ENCODE measurements at places on chromosomes 5 and 9. TPM values are rescaled to one million over a fixed set of nuclear protein-coding genes. Genes with fewer than 3 reads are reported as not detected.

DNA sequence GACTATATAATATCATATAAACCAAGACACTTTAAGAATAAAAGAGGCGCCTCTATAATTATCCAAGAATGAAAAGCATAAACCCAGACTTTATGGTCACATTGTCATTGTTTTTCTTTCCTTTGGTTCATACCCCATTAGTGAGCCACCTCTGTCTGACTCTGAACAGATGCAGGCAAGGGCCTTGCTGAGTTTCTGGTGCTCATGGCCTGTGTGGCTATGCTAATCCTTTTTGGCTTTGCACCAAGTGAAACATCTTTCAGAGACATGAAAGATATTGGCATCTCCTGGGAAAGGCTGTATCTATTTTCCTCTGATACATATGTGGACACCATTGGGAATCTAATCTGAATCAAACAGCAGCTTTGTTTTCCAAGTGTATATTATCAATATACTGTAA, 222.5 kb downstream of the CHSY3 start:
- no peak for DNase-seq

DNA sequence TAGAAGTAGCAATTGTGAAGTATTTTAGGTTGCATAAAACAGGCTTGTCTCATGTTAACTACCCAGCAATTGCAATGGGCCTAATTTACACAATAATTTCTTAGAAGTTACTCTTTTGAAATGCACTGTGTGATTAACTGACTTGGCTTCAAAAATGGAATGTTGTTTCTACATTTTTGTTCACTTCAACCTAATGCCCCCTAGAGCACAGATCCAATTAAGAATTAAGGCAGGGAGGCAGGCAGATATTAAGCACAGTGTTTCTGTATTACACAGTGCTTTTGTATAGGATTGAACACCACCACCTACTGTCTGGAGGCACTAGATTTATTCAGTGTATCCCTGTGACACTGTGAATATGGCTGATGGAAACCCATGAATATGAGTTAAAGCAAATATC, 302.1 kb downstream of the FBXL17 start:
- DNase-seq: no peak

- no peak for DNase-seq
Measured at GRCh38 chr5:74618106-74618505, 22.4 kb downstream of the ENC1 start.

The MEF2C gene
- total RNA-seq: 0.20 TPM

The SPEF2 gene
- 0.33 TPM for total RNA-seq

DNA sequence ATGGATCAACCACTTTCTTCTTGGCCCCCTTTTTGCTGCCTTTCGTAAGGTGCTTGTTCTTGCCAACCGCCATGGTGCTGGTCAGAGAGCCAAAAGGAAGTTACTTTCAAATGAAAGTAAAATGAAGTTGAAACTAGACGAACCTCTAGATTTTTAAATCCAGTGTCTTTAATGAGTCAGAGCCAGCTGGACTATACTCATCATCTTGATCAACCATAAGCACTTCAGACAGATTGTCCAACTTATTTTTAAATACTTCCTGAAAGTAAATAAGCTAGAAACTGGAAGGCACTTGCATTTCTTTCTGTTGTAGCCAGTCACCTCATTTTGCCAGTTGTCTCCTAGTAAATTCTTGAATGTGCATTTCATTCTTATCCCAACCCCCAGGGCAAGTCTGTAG, 48.9 kb downstream of the JMY start:
- no peak for DNase-seq

GRCh38 chr5:135147294-135148090, 113.5 kb upstream of the PITX1 start:
- DNase-seq: no peak

DNA sequence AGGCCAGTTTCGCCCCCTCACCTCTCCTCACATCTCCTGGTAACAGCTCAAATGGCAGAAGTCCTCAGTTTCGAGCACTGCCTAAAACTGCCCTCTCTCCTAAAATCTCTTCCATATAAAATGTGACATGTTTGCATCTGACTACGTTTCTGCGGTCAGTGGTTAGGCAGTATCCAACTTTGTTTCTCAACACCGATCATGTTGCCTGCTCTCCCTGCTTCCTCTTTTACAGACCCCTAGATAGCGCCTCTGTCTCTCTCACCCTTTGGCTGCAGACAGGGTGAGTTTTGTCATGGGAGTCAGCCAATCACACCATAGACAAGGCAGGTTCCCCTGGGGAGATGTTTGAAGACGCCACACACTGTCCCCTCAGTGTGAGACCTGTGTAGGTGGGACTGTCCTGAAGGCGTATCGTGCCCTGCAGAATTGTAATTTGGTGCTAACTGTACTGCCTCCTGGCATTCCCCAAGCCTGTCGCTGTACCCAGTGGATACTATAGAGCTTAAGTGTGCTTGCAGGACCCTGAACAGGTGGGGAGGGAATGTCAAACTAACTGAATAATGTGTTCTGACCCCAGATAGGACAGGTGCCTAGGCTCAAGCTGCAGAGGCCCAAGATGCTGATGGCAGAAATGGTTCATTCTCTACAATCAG, 1.1 kb downstream of the HEXB start:
- DNase-seq: no peak

The PCDHA1 gene
- total RNA-seq: 0.61 TPM

The SPATA31A3 gene
- total RNA-seq: 0.35 TPM
